ENCODE measurements at places on chromosomes 13 and 19. TPM values are rescaled to one million over a fixed set of nuclear protein-coding genes. Genes with fewer than 3 reads are reported as not detected.

GRCh38 chr13:34577051-34577450 is 365.0 kb upstream of the NBEA start:
- no peak for DNase-seq

DNA sequence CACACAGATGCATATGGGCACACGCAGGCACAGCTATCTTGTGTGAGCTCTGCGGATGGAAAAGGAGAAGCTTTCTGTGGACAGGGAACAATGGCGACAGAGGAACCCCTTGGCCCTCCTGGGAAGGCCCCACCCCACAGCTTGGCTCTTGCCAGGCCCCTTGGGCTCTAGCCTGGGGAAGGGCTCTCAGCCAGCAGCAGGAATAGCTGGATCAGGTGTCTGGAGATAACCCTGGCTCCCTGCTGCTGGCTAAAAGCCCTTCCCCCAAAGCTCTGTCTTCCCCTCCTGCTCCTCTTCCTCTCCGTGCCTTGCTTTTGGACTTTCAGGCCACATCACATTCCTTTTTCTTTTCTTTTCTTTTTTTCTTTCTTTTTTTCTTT is 24.3 kb downstream of the CEBPA start:
- DNase-seq = no peak

GRCh38 chr13:38697628-38698333 is 10.9 kb downstream of the FREM2 start:
- DNase-seq = no peak

Gene GIPC3
- total RNA-seq = not detected

Gene SMIM44
- total RNA-seq = not detected

Gene FAM216B
- total RNA-seq = 0.18 TPM

DNA sequence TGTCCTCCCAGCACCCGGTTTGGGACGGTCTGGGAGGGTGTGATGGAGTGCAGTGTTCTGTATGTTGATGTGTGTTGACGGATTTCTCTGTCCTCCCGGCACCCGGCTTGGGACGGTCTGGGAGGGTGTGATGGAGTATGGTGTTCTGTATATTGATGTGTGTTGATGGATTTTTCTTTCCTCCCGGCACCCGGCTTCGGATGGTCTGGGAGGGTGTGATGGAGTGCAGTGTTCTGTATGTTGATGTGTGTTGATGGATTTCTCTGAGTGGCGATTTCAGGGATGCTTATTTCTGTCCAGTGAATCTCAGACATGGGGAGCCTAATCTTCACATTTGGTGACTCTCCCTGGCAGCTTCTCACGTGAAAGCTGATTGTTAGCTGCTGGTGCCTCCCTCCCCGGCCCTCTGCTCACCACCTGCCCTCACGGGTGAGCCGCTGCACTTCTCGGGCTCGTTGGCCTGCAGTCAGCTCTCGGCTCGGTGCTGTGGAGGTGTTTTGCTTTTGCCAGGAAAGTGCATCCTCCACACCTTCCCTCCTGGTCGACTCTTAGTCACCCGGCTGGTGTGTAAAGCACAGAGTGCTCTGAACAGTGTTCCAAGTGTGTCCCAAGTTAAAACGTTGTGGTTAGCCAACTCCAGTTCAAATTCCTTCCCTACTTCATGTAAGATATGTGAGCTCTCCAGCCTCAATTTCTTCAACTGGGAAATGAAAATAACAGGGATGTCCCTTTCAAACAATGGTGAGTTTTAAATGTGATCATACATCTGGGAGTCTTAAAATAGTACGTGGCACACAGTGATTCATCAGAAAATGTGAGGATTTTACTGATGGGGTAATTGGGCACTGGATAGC is 54.6 kb downstream of the ATP11A start:
- DNase-seq = no peak

- no peak for DNase-seq
Observed at GRCh38 chr13:109101550-109102144, 472.2 kb downstream of the MYO16 start.

Gene SLC10A2
- not detected for total RNA-seq

Gene FNDC3A
- 31.5 TPM for total RNA-seq

Gene HIF3A
- total RNA-seq = 144 TPM

- no peak for DNase-seq
Observed at GRCh38 chr19:6654347-6655310, 15.3 kb downstream of the TNFSF14 start.

Gene KLC3
- not detected for total RNA-seq

DNA sequence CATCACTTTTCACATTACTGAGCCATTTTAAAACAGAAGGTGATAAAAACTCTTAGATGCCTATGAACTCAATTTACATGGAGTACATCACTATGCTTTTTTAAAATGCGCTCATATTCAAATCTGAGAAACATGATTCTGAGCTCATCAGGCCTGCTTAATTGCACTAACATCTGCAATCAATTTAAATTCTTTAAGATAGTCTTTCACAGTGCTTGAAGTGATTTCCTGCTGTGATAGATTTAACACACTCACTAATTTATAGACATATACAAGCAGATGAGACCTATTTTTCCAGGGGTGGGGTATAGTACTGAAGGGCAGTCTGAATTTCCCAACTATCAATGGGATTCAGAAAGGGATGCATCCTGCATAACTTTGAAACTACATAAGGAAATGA is 82.9 kb downstream of the DIAPH3 start:
- no peak for DNase-seq

DNA sequence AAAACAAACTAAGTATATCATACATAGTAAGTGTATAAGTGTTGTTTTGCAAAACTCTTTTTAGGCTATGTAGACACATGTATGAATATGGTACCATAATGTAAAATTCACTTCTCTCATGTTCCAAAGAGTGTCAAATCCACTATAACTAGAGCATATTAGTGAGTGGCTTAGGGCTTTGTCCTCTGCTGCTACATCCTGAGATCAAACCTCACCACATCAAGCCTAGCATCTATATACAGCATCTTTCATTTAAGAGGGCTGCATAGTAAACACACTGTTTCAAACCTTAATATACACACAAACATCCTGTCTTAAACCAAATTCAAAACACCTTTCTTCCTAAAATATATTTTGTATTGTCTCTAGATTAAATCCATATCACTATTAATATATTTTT is 38.7 kb downstream of the ELF1 start:
- DNase-seq = no peak

GRCh38 chr13:32737679-32738078 is 151.4 kb downstream of the PDS5B start:
- no peak for DNase-seq

GRCh38 chr19:40286235-40286970 is 1.3 kb upstream of the AKT2 start:
- DNase-seq = no peak

DNA sequence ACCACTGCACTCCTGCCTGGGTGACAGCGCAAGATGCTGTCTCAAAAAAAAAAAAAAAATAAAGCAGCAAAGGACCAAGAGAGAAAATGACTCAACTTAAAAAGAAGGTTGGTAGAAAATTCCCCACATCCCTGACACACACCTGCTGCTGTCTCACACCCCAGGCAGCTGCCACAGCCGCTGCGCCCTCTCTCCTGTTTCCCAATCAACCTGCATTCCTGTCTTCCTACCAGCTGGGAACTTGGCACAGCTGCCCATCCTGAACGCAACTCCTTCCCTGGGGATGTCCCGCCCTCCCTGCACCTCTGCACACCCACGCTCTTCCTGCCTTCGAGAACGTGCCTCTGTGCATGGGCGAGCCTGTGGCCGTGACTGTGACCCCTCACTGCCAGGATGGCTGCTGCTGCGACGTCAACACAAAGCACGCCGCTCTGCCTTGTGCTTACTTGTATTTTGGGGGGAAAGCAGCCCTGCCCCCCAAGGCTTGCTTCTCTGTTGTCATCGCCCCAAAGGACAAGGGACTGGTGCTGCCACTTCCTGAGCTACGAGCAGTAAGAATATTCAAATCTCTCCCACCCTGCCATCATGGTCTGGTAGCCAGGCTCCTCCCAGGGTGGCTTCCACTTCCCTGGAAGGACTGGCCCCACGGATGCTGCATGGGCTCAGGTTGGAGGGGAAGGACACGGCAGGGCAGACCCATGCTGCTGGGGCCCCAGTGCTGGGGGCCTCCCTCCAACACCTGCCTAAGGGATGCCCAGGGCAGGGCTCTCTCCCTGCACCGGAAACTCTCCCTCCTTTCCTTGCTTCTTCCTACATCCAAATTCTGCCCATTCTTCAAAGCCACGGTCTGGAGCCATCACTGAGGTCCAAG is 20.7 kb downstream of the SH3GL1 start:
- DNase-seq = peak; percentile 74

DNA sequence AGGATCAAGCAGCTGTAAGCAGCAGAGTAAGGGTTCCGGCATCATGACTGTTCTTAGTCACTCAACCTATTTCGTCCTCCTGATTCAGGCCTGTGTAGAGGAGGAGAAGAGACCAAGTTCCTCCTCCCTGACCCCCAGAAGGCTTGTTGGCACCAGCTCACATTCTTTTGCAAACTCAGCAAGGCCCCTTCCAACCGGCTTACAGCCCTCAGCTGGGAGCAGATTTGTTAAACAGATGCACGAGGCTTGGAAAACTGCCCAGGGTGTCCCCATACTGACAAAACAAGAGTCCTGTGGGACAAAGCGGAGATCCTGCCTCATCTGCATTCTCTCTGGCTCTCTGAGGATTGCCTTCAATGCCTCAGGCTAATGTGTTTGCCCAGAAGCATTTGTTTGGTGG is 113.2 kb upstream of the SOX21 start:
- peak; percentile 33 for DNase-seq

Gene CEACAM3
- not detected for total RNA-seq

Gene VSIG10L
- total RNA-seq = not detected

DNA sequence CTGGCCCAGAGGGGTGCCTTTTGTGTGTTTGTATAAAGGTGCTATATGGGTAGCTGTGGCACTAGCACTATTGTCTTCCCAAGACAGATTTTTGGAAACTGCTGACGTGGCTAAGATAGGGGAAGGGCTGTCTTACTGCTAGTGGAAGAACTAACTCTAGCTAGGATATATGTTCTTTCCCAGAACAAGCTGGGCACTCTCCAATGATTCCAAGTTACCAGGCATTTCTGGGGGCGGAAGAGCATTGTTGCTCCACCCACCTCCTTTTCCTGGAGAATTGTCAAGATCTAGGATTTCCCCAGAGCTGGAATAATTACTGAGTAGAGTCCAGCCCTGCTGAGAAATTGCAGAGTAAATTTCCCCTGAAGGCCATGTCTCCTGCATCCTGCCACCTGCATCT is 408.3 kb downstream of the KLF5 start:
- peak; percentile 17 for DNase-seq

- no peak for DNase-seq
Observed at GRCh38 chr19:33242911-33243310, 17.3 kb upstream of the SLC7A10 start.

DNA sequence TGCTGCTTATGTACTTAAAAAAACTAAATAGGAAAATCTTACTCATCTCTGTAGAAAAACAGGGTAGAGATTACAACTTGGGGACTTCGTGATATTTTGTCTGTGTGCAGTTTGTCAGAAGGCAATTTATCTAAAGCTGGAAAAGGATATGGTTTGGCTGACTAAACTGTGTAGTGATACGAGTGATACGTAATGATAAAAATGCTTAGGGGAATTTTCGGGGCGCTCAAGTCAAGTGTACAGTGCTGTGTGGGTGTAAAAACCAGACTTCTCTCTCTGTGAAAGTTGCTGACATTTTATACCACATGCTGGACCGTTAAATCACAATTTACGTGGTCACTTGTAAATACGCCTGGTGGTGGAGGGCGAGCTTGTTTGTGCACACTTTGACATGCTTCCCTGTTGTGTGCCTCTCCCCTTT is 221.7 kb downstream of the KCNRG start:
- DNase-seq = peak; percentile 41

GRCh38 chr13:111917901-111918300 is 149.0 kb upstream of the SOX1 start:
- DNase-seq = no peak

- no peak for DNase-seq
Observed at GRCh38 chr13:111020546-111020945, 94.6 kb upstream of the ARHGEF7 start.
